Stimulated activated CD8-positive, alpha-beta memory T cell treated with anti-CD3 and anti-CD28 coated beads, Interleukin-2, amount 100 ng/mL, for 48 hours (primary cell): ENCODE measurements at places on chromosomes 6 and 20.

DNA sequence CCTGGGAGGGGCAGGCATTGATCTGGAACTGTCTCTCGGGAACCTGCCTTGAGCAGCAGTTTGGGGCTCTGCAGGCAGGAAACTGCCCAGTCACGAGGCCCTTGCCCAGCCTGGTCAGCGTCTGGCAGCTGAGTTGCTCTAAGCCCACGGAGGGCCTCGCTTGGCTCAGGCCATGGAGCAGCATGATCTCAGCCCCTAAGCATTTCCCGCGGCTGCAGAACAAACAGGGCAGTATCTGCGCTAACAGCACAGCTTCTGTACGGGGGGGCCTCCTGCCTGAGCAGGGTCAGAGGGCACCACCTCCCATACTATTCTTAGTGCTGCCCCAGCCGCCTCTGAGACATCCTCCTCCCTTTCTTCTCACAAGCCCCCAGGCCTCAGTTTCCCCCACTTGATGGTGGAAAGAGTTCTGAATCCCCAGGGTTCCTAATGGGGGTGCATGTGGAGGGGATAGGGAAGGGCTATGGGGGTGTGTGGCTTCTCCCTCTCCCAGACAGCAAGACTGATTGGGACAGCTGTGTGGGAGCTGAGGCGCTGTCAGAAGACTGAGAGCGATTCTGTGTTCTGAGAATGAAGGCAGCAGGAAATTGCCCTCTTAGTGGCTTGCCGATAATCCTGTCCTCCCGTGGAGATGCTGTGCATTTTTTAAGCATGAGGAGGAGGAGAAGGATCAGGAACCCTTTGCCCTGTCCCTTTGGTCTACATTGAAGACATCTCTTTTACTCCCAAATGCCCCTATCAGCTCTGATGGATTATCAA lies 46.4 kb downstream of the MOCS1 start:
- DNase-seq: no peak

- peak; percentile 45 for DNase-seq
Measured at GRCh38 chr6:166760288-166760687, 133.2 kb upstream of the RPS6KA2 start.

DNA sequence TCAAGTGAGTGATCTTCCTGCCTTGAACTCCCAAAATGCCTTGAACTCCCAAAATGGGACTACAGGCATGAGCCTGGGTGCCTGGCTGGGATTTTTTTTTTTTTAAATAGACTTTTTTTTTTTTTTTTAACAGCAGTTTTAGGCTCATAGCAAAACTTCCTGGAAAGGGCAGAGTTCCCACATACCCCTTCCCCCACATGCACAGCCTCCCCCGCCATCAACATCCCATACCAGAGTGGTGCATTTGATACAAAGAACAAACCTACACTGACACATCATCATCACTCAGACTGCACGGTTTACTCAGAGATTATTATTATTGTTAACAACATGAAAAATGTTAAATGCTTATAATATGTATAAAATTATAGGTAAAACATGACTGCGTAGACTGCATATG lies 26.0 kb downstream of the UQCC1 start:
- no peak for DNase-seq

GRCh38 chr6:82144852-82145340 lies 102.6 kb downstream of the IBTK start:
- DNase-seq: no peak

- no peak for DNase-seq
Measured at GRCh38 chr6:136529710-136530109, 20.5 kb downstream of the MAP7 start.

GRCh38 chr20:3106658-3107463 lies 22.3 kb upstream of the AVP start:
- DNase-seq: no peak

DNA sequence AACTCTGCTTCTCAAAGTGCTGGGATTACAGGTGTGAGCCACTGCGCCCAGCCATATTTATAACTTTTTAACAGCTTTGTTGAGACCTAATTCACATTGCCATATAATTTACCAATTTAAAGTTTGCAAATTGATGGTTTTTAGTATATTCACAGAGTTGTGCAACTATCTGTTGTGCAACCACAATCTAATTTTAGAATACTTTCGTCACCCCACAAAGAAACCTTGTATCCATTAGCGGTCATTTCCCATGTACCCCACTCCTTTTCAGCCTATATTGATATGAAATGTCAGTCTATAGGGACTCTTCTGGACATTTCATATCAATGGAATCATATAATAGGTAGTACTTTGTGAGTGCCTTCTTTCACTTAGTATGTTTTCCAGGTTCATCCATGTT lies 55.8 kb downstream of the FOXO3 start:
- DNase-seq: no peak

- DNase-seq: no peak
Measured at GRCh38 chr20:57322476-57322875, 7.1 kb upstream of the SPO11 start.

GRCh38 chr6:127520066-127520465 lies 931 bp upstream of the MTCL3 start:
- DNase-seq: no peak

DNA sequence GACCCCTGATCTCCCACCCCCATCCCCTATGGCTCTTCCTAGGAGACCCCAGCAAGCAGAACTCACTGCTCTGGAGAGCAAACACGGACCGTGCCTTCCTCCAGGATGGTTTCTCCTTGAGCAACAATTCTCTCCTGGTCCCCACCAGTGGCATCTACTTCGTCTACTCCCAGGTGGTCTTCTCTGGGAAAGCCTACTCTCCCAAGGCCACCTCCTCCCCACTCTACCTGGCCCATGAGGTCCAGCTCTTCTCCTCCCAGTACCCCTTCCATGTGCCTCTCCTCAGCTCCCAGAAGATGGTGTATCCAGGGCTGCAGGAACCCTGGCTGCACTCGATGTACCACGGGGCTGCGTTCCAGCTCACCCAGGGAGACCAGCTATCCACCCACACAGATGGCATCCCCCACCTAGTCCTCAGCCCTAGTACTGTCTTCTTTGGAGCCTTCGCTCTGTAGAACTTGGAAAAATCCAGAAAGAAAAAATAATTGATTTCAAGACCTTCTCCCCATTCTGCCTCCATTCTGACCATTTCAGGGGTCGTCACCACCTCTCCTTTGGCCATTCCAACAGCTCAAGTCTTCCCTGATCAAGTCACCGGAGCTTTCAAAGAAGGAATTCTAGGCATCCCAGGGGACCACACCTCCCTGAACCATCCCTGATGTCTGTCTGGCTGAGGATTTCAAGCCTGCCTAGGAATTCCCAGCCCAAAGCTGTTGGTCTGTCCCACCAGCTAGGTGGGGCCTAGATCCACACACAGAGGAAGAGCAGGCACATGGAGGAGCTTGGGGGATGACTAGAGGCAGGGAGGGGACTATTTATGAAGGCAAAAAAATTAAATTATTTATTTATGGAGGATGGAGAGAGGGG lies 1.4 kb downstream of the LTA start:
- DNase-seq: no peak

DNA sequence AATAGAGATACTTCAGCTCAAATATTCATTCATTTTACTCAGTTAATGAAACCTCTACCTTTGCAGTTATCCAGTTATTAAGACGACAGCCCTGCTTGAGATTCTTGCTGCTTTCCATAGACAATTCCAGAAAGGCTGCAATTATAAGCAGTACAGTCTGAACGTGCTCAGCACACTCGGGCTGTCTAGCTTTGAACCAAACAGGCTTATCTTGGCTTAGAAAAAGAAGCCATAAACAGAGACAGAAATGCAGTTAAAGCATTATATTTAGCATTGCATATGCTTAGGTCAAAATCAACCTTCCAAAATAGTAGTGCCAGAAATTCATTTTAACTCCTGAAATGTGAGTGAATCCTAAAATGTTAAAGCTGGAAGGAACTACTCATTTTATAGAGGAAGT lies 204.1 kb upstream of the KCNQ5 start:
- no peak for DNase-seq
